Inflammatory macrophage treated with lipopolysaccharide for 4 hours (primary cell): ENCODE measurements at places on chromosomes 5 and 9.

DNA sequence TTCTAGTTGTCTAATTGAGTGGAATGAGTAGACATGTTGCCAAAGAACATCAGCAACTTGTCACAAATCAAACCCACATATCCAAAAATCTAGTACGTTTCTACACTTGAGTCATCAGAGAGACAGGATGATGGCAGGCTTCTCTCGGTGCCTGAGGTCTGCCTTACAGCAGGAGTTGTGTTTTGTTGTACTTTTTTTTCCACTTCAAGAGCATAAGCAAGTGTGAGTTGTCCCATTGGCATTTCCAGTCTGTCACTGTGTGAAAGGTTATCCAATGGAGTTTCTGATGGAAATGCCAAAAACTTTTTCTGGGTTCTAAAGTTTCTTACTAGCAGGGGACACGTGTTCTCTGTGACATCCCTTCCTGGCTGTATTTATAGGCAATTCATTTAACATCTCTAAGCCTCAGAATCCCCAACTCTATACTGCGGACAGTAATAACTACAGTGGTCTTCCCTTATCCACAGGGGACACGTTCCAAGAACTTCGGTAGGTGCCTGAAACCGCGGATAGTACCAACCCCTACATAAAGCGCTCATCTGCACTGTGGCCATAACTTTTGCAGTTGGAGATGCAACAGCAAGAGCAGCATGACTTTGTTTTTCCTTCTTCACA, 246.5 kb downstream of the SYK start:
- no peak for DNase-seq

- no peak for DNase-seq
Measured at GRCh38 chr5:173967241-173967640, 21.7 kb upstream of the C5orf47 start.

DNA sequence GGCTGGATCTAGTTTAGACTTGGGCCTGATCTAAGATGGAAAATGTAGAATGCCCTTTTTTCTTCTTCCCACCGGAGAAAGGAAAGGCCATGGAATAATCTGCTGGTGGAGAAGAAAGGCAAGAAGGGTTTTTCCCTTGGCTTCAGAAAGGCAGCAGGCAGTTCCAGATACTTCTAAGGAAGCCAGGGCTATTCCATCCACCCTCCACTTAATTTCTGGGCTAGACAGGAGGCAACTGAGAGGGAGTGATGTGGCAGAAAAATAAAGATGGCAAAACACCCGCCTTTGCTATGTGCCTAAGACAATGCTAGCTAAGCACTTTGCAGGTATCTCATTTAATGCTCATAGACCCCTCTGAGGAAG, 9.9 kb downstream of the MYOZ3 start:
- no peak for DNase-seq

- no peak for DNase-seq
Measured at GRCh38 chr9:22416692-22417060, 29.9 kb upstream of the DMRTA1 start.
